Activated CD4-positive, alpha-beta T cell treated with anti-CD3 and anti-CD28 coated beads, Interleukin-2, amount 50 U/mL, for 4 hours (primary cell): ENCODE measurements at places on chromosomes 4 and X.

DNA sequence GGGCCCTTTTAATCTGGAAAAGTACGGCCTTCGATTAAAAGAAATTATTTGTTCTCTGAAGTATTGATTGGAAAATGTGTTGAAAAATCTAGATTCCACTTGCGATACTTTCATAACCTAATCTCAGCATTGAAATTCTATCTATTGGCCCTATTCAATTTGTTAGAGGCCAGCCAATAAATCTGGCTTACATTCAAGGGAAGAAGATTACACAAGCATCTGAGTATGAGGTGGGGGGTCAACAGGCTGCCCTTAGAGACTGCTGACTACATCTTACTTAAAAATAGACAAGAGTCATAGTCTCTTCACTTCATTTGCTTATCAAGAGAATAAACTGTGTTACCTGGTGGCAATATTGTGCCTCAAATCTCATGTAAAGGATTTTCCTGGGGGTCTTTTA, 248.0 kb upstream of the KCNIP4 start:
- no peak for DNase-seq

- no peak for DNase-seq
These were observed 90.5 kb downstream of the PJA1 start for GRCh38 chrX:69074726-69075125.

DNA sequence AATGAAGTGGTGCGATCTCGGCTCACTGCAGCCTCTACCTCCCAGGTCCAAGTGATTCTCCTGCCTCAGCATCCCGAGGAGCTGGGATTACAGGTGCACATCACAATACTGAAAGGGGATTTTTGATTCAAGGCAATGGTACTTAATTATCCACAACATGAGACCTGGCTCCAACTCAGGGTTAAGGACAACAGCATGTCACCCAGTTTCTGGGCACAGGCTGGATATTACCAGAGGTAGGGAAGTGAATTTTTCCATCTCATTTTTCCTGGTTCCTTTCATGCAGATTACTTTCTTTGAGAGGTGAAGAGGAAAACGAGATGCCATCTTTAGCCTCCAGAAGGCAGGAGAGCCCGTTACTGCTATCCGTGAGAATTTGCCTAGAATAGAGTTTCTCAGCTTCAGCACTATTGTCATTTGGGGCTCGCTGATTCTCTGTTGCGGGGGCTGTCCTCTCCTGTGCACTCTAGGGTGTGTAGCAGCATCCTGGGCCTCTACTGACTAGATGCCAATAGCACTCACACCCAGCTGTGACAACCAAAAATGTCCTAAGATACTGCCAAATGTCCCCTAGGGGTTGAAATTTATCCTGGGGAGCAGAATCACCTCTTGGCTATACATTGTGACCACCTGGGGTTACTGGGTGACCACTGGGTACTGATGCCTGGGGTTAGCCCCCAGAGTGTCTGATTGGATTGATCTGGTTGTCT, 121.8 kb upstream of the NDP start:
- no peak for DNase-seq

GRCh38 chrX:68632491-68632890, 15.0 kb upstream of the STARD8 start:
- no peak for DNase-seq

DNA sequence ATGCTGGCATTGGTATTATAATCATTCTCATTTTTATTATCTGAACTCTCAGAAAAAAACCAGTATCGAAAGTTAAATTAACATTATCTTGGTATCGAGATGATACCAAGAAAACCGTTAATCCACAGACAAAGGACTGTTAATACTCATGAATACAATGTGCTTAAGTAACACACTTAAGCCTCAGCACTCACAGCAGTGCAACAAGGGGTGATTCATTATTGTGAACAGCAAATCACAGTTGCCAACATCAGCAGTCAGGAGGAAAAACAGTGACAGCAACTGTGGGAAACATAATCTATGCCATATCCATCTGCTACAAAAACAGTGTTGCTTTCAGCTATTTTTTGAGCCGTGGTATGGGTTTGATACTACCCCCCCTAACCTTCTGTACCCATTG, 210.9 kb upstream of the ATOH1 start:
- no peak for DNase-seq

GRCh38 chrX:47143894-47144625, 442 bp downstream of the NDUFB11 start:
- DNase-seq = peak; percentile 4

- DNase-seq = no peak
These were observed 5.9 kb upstream of the HSD17B10 start for GRCh38 chrX:53440101-53440500.

DNA sequence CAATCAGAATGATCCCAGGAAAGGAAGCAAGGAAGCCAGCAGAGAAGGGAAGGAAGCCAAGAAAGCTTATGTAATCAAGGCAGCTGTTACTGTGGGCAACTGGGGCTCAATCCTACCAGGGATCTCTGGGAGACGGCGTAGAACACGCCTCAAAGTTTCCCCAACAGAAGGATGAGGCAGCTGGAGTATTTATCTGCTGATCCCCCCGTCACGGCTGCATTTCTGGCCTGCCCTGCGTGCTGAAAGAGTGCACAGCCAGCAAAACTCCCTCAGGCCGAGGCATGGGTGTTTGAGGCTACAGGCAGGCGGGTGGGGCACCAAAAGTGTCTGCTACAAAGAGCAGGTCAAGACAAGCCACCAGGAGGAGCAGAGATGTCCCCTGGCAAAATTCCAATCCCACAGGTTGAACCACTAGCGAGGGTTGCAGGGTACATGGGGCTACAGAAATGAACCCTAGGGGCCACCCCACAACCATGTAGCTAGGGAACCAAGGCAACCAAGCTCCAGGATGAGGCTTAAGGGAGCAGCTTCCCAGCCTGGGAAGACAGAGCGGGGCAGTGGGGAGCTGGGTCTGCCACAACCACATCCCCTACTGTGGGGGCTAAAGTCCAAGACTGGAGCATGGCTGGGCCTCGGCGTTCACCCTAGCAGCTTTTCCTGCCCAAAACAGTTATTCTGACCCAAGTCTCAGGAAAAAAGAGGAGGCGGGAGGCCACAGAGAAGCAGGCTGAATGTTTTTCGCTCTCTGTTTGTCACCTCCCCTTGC, 113.4 kb downstream of the BCOR start:
- no peak for DNase-seq

DNA sequence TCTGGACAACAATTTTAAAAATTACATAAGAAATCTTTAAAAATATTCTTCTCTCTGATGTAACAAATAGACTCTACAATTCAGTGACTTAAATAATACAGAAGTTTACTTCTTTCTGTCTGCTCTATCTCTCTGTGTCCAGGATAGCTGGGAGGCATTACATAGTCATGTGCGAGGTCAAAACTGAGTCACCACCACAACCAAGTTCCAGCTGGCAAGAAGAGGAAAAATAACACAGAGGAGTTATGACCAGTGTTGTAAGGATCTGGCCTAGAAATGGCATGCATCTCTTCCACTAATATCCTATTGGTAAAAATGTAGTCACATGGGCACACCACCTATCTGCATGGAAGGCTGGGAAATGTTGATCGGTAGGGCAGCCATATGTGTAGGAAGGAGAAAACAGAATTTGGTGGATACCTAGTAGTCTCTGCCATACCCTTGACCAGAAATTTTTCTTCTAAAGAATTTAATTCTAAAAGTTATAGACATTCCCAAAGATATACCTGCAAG, 39.4 kb upstream of the WDFY3 start:
- DNase-seq = no peak

GRCh38 chr4:20254511-20255250, 3.0 kb downstream of the SLIT2 start:
- DNase-seq = no peak

- no peak for DNase-seq
These were observed 86.0 kb downstream of the LRP2BP start for GRCh38 chr4:185309770-185310169.

GRCh38 chr4:86657382-86657781, 63.3 kb downstream of the PTPN13 start:
- no peak for DNase-seq

- DNase-seq = no peak
These were observed 1512.5 kb downstream of the STIM2 start for GRCh38 chr4:28373191-28373590.

DNA sequence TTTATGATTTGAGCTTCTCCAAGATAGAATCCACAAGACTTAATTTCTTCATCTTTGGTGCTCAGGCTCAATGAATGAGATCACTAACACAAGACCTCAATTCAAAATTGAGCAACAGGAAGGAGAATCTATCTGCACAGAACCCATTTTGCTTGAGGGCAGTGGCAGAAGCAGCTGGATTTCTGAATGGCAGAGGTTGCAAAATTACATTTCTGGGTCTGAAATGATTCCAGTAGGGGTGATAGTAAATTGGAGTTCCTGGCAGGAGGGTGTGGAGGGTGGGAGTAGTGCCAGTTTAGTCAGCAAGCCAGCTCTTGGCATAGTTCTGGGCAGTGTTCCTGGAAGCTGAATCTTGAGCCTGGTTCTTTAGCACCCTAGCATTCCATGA, 281.1 kb downstream of the SLC7A11 start:
- no peak for DNase-seq

- DNase-seq = no peak
These were observed 200.9 kb downstream of the DHRSX start for GRCh38 chrX:2299871-2300270.

DNA sequence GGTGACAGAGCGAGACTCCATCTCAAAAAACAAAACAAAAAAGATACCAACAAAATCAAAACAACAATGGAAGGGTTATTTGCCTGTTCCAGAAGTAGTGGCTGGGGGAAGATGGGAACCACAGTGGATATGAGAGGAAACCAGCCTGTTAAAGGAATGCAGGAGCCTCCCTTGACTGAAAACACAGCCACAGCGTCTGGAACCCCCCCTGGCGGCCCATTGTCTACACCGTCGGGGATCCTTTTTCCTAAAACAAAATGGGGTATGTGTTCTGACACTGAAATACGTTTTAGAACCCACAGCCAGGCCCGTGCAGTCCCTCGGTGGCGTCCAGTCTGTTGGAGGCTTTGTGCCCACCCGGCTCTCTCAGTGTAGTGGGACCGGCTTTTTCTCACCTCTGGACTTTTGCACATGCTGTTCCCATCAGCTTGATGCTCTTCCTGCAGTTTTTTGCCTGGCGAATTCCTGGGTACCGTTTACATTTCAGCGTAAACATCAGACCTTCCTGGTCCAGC, 19.6 kb downstream of the PIGG start:
- DNase-seq = no peak

- DNase-seq = no peak
These were observed 91.9 kb upstream of the ETNPPL start for GRCh38 chr4:108854786-108855185.

- no peak for DNase-seq
These were observed 734 bp upstream of the SH3TC1 start for GRCh38 chr4:8198206-8198905.

GRCh38 chrX:40245488-40246071, 147.8 kb upstream of the BCOR start:
- no peak for DNase-seq

GRCh38 chrX:9597361-9598035, 132.6 kb downstream of the TBL1X start:
- DNase-seq = no peak

DNA sequence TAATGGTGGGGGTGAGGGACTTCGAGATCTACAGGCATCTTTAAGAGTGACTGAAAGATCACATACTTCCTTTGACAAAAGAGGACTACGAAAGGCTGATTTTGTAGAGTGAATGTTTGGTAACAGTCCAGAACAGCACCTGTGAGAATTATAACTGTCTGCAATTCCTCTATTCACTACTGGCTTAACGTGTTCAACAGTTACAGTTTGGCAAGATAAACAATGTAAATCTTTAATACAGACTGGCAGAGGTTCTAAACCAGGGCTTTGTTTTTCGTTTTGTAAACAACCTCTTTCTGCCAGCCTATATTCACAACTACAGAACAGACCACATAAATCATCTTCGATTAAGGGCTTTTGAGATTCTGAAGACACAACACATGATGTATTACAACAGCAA, 66.9 kb downstream of the NCAPG start:
- DNase-seq = no peak

DNA sequence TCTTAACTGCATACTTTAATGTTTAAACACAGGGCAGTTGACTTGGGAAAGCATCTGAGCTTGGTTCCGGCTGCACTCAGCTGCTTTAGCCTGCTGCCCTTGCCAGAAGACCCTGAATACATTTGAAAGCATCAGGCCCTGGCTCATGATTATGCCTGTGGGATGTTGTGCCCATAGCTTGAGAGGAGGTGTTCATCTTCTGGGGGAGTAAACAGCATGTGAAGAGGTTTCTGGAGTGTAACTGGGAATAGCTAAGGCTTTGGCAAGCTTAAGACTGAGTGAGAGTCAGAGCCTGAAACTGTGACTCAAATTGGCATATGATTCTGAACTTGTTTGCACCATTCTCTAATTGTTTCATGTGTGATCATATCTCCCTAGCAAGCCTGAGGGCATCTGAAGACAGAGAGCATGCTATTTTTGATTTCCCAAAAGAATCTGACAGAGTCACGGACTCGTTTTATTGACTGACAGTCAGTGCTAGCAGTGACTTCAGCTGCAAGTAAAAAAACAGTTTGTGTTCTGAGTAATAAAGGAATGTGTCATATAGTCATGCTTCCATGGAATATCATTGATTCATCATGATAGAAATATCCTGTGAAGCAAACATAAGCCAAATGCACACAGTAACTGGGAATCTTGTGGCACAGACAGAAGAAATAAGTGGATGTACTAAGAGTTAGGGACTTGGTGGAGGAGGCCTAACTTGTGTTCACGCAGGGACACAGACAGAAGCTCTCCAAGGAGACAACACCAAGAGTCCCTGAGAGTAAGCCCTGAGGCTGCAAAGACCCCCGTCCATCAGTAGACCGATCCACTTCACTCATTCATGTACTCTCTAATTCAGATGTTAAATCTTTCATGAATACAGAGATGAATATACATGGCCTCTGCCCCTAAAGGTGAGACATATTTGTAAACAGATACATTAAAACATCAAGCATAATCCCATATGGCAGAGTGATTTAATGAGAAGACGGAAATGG, 100.7 kb downstream of the SYNPO2 start:
- no peak for DNase-seq

- no peak for DNase-seq
These were observed 39.7 kb downstream of the ITIH6 start for GRCh38 chrX:54758114-54759055.

- no peak for DNase-seq
These were observed 2.2 kb downstream of the MID2 start for GRCh38 chrX:107827852-107828251.

DNA sequence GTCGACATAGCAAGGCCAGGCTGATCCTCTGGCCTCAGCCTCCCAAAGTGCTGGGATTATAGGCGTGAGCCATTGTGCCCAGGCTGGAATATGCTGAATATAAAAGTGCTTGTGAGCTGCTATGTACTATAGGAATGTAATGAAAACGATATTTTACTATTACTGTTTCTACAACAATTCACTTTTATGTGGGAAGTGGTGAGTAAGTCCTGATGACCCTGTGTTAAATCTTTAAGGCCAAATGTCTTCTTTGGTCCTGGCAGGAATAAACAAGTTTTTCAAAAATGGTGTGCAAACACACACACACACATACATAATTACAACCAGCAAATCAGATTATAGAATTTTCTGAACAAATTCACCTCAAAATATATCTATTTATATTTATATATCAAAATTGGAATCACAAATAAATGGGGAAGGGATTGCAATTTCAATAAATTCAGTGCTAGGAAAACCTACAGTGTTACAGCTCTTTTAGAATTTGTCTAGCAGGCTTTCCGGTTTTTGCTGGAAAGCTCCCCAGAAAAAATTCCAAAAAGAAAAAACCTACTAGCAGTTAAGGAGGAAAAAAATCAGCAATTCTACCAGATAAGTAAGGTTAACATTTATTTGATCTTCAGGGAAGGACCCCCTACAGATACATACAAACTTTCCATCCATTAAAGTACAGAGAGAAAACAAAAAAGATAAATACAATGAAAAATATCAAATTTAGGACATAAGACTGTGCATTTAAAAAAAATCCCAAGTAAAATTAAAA, 17.9 kb downstream of the SMIM14 start:
- no peak for DNase-seq
